Skin of body (tissue), 3 donors: ENCODE measurements at places on chromosomes 16 and 17.
A peak's percentile ranks its signal among the peaks of the same experiment; 100 is the strongest.

DNA sequence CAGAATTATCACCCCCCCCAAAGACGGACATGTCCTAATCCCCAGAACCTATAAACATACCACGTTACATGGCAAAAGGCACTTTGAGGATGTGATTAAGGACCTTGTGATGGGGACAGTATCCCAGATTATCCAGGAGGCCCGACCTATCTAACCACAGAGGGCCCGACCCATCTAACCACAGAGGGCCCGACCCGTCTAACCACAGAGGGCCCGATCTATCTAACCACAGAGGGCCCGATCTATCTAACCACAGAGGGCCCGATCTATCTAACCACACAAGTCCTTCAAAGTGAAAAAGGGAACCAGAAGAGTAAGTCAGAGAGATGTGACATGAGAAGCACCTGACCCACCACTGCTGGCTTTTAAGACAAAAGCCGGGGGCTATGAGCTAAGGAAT is 56.8 kb downstream of the ANKFY1 start:
- no peak for DNase-seq

- no peak for DNase-seq
These were observed 229.8 kb downstream of the CPPED1 start for GRCh38 chr16:12573730-12574383.

GRCh38 chr16:19400711-19401110 is 17.0 kb upstream of the TMC5 start:
- no peak for DNase-seq

DNA sequence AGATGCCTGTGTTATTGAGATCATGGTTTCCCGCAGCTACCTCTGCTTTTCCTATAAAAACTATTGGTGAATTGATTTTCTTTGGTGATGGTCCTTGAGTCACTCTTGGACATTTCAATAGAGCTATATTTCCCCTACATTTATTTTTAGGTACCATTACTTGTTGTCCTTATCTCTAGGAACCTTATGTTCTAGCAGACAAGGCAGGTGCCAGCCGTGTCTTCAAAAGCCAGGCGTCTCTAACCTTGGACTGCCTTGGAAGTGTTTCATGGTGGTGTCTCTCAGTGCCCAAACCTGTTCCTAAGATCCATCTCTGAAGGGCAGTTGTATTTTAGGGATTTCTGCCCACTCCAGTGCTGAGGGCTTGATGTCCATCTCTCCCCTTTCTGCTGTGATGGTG is 77.4 kb upstream of the CLEC18A start:
- DNase-seq = no peak

- peak; percentile 18 for DNase-seq
These were observed 56.8 kb upstream of the ARL4D start for GRCh38 chr17:43341715-43342588.

- no peak for DNase-seq
These were observed 472.7 kb upstream of the HSBP1 start for GRCh38 chr16:83335076-83335475.

DNA sequence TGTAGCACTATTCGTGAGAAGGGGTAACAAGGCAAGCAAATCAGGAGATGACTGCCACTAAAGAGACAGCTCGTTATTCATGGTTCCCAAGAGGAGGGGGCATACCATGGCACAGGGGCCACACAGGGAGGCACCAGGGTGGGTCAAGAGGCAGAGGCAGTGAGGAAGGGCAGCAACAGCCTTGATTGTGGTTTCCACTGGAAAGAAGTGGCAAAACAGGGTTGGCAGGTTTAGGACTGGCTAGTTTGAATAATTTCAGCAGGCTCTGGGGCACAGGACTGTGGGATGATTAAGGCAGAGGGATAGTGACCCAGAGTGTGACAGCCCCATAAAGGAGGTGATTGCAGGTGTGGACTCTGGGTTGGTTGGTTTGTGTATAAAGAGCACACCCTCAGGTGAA is 188.9 kb downstream of the CBLN1 start:
- DNase-seq = no peak

DNA sequence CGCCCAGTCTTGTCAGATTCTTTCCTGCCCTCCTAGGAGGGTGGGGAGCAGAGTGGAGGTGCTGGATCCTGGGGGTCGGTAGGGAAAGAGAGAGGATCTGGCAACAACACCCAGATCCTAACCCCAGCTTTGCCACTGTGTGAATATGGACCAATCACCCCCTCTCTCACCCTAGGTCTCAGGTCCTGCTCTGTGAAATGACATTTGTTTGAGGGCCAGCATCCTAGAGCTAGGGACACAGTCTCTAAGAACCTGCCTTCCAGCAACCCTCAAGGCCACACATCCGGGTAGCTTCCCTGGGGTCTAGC is 28.4 kb upstream of the MAP3K14 start:
- no peak for DNase-seq

GRCh38 chr17:17938388-17939107 is 33.7 kb downstream of the TOM1L2 start:
- DNase-seq = no peak

DNA sequence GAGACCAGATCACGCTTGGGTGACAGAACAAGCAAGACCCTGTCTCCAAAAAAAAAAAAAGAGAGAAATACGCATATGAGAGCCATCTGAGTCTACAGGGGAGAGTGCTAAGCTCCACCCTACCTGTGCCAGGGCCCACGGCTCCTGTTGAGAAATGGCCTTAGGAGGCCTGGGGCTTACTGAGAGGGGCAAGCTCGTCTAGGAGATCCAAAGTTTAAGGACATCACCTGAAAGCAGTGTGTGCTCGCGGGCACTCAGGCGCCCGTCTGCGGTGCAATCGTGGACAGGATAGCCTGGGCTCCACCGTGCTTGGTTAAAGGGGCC is 14.5 kb upstream of the BAIAP2 start:
- no peak for DNase-seq

DNA sequence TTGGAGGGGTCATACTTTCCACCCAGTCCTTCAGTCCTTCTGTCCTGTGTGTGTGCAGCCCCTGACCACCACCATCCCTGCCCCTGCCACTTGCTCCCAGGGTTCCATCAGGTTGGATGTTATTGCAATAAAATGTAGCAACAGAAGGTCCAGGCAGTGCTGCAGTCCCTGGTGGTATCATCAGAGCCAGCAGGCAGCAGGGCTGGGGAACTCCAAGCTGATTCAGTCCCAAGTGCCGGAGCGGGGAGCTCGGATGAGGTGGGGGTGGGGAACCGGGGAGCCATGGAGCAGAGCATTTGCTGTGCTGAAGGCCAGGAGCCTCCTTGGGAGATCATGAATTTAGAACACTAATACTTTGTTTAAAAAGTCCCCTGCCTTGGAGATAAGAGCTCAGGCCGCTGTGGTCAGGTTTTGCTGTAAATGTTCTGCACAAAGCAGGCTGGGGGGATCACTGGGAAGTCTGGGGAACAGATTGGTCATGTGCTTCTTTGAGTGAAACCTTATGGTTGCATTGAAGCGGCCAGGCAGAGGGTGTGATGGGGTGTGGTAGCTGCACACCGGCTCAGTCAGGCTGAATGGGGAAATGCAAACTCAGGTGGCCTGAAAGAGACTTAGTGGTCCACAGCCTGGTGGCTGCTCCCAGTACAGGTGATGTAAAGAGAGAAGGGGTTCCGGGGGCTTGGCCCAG is 225.9 kb downstream of the SEC14L1 start:
- DNase-seq = no peak

DNA sequence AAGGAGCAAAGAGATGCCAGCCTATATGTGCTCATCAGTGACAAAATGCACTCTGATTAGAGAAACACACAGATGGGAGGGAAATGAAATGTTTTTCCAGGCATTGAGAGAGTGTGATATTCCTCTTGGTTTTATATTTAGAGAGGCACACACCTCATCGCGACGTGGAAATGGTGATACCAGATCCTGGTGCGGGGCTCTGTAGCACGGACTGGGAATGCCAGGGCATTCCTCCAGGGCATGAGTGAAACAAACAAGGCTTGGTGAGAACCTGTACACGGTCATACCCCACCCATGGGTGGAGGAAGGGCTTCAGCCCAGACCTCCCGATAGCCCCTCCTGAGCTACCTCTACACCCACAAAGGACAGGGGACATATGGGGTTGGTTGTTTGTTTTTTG is 280.2 kb downstream of the C16orf95 start:
- DNase-seq = no peak

GRCh38 chr16:74275031-74275636 is 21.5 kb upstream of the PSMD7 start:
- DNase-seq = no peak

DNA sequence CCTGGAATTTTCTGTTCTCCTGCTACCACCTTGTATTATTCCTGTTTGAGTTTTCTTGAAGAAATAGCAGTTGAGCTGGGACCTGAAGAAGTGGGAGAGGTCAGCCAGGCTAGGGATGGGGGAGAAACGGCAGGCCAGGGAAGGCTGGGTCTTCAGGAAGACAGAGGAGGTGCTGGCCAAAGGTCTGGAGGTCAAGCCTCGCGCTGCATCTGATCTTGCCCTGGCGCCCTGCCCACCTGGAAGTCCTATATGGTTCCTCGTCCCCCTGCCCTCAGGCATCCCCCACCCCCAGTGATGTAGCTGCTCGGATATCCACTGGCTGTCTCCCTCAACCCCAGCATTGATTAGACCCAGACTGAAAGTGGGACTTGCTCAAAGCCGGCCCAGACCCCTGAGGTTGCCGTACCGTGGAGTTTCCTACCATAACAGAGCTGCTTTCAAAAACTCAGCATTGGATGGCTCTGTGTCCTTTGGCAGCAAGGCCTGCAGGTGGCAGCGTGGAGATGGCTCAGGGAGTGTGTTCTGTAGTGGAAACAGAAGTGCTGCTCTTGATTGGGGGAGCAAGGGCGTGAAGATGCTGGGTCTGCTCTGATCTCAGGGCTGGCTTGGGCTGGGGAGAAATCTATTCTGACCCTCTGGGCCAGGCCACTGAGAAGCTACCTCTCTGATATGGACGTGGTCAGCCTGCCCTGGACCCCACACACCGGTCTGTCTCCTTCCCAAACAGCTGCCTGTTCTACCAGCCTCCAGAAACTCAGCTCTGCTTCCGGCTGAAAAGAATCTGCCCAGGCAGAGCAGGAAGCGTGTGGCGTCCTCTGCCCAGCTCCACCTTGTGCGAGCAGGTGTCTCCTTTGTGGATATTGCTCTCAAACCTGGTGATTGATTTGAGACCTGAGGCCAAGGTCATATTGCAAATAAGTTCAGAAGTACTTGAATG is 107.0 kb upstream of the CACNG5 start:
- peak; percentile 50 for DNase-seq

DNA sequence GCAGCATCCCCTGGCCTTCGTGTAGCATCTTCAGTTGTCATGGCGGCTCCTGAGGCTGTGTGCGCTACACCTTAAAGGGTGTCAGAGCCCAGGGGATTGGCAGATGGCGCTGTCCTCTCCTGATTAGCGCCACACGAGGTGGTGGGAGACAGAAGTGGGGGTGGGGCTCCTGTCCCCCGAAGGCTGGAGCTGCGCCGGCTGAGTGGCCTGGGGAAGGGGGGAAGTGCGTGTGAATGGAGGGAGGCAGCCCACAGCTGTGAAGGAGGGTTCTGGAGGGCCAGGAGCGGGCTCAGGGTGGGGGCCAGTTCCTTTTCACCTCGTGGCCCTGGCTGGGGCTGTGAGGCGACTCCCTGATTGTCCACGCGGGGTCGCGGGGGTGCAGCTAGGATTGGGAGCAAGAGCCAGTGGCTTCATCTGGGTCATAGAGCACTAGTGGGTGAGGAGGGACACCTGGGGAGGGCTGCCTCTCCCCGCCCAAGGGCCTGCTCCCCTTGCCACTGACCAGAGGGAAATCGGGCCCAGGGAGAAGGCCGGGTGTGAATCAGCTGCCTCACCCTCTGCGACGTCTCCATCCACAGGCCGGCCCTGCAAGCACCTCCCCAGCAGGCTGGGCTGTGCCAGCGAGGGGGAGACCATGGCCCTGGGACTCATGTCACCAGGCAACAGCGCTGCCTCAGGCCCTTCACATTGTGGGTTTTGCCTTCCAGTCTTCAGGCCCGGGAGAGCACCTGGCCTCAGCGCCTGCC is 14.1 kb downstream of the BAHCC1 start:
- DNase-seq = no peak

DNA sequence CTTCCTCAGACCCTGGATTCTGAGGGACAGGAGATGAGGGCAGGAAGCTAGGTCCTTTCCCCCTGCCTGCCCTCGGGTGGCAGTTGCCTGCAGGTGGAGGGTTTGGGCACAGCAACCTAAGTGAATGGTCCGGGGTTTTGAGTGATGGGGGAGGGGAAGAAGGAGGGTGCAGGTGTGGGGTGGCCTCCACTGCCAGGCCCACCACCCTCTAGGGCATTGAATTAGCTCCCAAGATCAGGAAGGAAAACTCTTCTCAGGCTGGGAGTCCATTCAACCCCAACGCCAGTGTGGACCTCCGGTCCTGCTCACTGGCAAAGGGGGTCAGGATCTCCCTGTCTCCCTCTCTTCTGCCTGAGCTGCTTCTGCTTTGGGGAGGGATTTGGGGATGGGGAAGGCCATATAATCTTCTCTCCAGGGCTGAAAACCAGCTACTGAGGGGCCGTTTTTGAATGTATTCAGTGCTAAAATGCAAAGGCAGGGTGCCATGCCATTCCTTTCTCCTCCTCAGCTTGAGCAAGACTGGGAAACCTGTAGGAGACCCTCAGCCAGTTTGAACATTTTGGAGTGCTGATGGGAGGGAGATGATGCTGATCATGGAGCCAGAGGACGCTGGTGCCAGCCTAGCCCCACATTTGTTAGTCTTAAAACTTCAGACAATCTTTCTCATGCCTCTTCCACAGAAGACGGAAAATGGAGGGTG is 18.8 kb downstream of the GRB7 start:
- no peak for DNase-seq

DNA sequence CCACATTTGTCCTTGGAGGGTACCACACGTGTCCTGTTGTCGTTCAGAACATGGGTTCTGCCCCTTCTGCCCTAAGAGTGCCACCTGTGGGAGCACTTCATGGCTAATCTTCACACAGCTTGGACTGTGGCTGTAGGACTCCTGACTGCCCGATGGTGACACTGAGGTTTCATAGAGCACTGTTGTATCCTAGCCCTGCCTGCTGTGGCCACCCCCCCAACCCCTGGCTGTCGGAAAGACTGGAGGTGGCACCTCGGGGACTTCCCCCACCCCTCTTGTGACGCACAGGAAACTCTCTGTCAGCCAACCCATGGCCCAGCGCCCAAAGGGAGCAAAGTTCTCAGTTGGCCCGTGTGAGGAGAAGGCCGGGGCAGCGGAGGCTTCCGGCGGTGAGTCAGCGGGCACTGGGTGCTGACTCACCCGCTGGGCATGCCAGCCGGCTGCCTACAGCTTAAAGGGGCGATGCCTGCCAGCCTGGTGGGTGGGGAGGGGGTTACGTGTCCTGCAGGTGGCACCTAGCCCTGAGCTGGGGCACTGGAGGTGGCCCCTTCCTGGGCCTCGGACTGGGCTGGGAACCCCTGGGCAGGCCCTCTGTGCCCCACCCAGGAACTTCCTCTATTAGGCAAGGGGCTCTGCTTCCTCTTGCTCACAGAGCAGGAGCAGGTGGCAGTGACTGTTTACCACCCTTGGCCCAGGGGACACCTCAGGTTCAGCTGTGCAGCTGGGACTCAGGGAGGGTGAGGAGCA is 3.4 kb downstream of the MAP2K3 start:
- DNase-seq = peak; percentile 59
